ENCODE measurements at places on chromosomes 7 and 10.

GRCh38 chr7:37046531-37047079 lies 322.3 kb upstream of the AOAH start:
- no peak for DNase-seq

- DNase-seq: no peak
Measured at GRCh38 chr7:73560109-73560835, 2.8 kb upstream of the BCL7B start.

- no peak for DNase-seq
Measured at GRCh38 chr7:79515358-79515757, 61.9 kb upstream of the MAGI2 start.

GRCh38 chr7:49260538-49260937 lies 336.2 kb downstream of the CDC14C start:
- no peak for DNase-seq

DNA sequence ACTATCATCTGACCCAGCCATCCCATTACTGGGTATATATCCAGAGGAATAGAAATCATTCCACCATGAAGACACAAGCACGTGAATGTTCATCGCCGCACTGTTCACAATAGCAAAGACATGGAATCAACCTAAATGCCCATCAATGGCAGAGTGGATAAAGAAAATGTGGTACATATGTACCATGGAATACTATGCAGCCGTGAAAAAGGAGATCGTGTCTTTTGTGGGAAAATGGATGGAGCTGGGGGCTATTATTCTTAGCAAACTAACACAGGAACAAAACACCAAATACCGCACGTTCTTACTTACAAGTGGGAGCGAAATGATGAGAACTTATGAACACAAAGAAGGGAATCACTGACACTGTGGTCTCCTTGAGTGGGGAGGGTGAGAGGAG lies 9.8 kb upstream of the KNDC1 start:
- no peak for DNase-seq

GRCh38 chr7:107622429-107622828 lies 38.2 kb upstream of the SLC26A4 start:
- no peak for DNase-seq

DNA sequence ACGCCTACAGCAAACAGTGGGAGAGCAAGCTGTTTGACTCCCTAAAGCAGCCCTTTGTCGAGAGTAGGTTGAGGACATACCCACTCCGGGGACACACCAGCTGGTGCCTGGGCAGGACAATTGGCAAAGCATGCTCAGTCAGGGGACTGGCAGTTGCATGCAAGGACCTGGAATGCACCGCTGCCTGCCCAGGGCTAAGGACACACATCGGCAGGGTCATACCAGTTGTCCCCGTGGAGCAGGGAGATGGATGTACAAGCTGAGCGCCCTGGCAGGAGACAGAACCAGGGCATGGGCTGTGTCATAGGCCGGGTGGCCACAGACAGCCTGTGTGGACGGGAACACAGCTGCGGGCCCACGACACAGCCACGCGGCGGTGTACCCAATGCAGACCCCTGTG lies 18.3 kb upstream of the ELN start:
- DNase-seq: no peak

- no peak for DNase-seq
Measured at GRCh38 chr10:124306922-124307371, 111.8 kb downstream of the OAT start.

GRCh38 chr7:99128076-99128950 lies 15.6 kb downstream of the SMURF1 start:
- DNase-seq: no peak

DNA sequence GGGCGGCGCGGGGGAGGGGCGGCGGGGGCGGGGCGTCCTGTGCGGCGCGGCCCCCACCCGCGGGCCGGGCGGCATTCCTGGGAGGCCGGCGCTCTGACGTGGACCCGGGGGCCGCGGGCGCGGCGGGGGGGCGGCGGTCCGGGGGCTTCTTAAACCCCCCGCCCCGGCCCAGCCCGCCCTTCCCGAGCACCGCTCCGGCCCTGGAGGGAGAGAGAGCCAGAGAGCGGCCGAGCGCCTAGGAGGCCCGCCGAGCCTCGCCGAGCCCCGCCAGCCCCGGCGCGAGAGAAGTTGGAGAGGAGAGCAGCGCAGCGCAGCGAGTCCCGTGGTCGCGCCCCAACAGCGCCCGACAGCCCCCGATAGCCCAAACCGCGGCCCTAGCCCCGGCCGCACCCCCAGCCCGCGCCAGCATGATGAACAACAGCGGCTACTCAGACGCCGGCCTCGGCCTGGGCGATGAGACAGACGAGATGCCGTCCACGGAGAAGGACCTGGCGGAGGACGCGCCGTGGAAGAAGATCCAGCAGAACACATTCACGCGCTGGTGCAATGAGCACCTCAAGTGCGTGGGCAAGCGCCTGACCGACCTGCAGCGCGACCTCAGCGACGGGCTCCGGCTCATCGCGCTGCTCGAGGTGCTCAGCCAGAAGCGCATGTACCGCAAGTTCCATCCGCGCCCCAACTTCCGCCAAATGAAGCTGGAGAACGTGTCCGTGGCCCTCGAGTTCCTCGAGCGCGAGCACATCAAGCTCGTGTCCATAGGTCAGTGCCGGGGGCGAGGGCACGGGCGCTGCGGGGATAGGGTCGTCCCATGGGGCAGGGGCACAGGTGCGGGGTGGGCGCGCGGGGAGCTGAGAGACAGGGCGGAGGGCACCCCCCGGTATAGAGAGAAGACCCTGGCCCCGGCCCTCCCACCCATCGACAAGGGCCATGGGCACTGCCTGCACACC lies at the start of gene FLNC:
Gene FLNC, plus strand, starts transcription at position 176 of the 947 bp plus-strand sequence. Its CDS starts 232 bp downstream, at position 408.
- DNase-seq: no peak

GRCh38 chr7:46156086-46156485 lies 235.0 kb upstream of the IGFBP3 start:
- DNase-seq: no peak

- no peak for DNase-seq
Measured at GRCh38 chr7:41788556-41788955, 85.7 kb upstream of the INHBA start.

DNA sequence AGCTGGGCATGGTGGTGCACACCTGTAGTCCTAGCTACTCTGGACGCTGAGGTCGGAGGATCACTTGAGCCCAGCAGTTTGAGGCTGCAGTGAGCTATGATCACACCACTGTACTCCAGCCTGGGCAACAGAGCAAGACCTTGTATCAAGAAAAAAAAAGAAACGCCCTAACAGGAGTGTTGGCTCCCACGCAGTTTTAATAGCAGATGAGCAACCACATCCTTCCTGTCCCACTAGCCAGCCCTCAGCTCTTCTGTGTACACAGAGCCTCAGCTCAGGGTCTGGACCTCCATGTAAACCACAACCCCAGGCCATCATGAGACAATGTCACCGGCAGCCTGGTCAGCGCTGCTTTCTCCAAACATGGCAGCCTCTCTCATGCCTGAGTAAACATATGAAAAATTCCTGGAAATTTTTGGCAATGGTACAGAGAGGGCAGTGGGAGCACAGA lies 108.2 kb downstream of the PIP4K2A start:
- no peak for DNase-seq

- no peak for DNase-seq
Measured at GRCh38 chr7:130927564-130927963, 193.6 kb upstream of the KLF14 start.

- DNase-seq: no peak
Measured at GRCh38 chr7:139060695-139061237, 24.9 kb upstream of the ZC3HAV1L start.

- no peak for DNase-seq
Measured at GRCh38 chr10:32982911-32983909, 25.2 kb upstream of the ITGB1 start.

GRCh38 chr7:123070702-123071286 lies 75.3 kb upstream of the TAS2R16 start:
- no peak for DNase-seq

- no peak for DNase-seq
Measured at GRCh38 chr7:153507885-153508284, 544.3 kb upstream of the DPP6 start.

DNA sequence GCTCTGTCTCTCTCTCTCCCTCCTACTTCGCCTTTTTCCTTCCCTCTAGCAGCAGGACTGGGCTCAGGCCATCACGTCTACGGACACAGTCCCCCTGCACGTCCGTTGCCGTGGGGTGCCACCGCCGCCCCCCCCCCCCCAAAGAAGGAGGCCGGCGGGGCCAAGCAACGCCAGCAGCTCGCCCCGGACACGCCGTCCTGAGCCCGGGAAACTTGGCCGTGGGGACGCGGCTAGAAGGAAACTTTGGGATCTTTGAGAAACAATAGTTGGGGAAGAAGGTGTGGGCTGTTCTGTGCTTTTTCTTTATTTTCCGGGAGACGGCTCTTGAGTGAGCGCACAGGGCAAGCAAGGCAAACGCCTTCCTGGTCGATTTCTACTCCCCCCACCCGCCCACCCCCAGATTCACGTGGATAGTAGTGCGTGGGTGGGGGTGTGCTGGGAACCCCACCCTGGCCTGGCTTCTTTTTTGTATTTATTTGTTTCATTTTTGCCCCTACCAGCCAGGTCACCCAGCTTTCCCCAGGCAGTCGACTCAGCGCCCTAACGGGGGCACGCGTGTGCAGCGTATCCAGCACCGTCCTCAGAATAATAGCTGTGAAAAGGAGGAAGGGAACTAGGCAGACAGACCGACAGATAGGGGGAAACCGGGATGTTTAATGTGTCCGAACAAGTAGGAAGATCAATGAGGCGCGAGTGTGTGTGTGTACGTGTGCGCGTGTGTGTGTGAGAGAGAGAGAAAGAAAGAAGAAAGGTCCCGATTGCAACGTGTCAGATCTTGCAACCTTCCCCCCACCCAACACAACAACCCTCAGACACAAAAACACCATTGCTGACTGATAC lies 1.4 kb downstream of the MXI1 start:
- DNase-seq: peak; percentile 37

DNA sequence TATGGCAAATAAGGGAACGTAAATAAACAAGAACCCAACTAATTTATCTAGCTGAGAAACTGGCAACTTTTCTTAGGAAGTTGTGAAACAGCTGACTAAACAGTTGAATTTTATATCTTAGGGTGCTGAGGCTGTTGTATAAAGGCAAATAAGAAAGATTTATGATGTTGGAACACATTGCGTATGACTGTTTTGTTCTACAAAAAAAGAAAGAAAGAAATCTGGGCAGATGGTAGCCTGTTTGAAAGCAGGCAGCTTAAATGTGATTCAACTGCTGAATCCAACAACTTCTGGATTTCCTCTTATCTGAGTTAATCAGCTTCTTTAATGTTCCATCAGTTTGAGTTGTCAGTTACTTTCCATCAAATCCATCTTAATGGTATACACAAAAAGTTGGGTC lies 214.5 kb downstream of the SNX13 start:
- no peak for DNase-seq

DNA sequence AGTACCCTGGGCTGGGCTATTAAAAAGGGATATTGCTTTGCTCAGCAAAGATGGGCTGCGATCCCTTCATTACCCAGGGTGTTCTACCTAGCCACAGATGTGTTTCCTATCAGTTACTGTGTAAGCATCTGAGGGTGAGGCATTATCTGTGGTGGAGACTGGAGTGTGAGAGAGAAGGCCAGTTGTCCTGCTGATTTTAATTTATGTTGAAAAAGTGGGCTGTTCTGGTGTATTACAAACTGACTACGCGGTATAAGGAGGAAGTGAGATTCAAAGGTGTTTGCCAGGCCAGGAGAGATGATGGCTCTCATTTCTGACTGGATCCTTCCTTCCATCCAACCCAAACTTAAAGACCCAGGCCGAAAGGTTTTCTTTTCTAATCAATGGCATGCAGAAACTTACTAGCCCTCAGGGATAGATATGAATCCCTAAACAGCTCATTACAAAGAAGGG lies 7.6 kb downstream of the TCF7L2 start:
- no peak for DNase-seq

DNA sequence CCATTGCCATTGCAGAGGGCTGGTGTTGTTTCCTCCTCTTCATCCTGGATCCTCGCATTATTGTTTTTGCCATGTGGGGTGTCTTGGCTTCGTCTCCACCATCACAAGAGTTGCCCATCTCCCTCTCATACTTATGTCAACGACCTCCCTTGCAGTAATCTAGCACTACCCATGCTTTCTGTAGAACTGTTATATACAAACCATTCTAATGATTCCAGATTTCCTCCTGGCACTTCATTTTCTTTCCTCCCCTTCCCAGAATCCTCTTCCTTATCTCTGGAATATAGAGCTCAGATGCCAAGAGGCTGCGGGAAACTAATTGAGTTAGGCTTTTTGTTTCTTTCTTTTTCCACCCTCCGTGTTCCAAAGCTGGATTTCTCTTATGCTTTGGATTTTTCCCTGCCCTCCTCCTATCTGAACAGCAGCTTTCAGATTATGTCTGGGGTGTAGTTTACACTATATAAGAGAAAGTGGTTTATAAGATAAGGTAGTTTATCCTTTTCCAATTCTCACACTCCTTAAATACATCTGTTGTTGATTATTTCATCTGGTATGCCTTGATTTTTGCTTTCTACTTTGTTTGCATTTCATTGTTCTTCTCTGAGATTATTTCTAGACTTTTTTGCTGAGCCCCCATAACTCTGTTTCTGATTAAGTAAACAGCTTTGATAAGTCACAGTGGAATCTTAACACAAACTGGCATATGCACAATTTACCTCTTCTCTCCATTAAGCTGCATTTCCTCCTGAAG lies 264.1 kb downstream of the BICC1 start:
- no peak for DNase-seq

- no peak for DNase-seq
Measured at GRCh38 chr7:5406957-5407945, 16.4 kb downstream of the TNRC18 start.

DNA sequence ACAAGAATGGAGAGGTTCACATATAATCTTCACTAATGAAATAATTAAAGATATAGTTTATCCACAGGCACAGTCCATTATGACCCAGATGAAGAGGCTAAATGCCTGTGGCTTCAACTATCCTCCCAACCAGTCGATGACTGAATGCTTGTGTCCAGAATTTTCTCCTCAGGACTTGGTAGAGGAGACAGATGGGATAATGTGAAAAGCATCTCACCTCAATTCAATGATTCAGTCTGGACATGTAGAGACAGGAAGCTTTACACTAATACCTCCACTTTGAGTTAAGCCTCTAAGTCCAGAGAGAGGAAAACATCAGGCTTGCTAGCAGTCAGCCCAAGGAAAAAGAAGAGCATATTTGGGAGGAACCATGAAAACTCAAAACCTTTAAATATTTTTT lies 59.1 kb upstream of the COL1A2 start:
- DNase-seq: no peak

- no peak for DNase-seq
Measured at GRCh38 chr10:124106241-124106879, 13.0 kb upstream of the CHST15 start.

DNA sequence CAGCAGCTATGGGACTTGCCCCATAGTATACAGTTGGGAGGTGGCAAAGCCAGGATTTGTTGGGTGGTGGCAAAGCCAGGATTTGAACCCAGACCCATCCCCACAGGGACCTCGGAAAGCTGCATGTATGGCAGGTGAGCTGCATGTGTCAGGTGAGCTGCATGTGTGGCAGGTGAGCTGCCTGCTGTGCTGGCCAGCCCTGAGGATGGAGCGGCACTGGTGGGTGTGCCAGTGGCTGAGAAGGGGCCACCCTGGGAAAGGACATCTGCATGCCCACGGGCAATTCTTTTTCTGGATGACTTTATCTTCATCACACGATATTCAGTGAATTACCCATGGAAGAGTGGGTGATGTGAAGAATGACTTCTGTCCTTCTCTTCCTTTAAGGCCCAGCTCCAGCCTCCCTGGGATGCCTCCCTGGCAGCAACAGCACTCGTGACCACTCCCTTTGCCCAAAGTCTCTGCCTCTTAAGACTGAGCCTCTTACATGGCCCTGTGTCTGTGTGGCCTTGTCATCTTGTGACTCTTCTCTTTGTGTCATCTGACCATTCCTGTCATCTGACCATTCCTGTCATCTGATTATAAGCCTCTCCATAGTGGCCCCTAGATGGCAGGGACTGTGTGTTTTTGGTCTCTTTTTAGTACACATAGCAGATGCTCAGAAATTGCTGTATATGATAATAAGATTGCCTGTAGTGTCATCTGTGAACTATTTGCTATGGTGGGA lies 25.0 kb downstream of the CLEC2L start:
- no peak for DNase-seq
